ENCODE measurements at places on chromosomes 12 and 14.

- DNase-seq: no peak
Observed at GRCh38 chr12:97837401-97837800, 374.8 kb downstream of the RMST start.

DNA sequence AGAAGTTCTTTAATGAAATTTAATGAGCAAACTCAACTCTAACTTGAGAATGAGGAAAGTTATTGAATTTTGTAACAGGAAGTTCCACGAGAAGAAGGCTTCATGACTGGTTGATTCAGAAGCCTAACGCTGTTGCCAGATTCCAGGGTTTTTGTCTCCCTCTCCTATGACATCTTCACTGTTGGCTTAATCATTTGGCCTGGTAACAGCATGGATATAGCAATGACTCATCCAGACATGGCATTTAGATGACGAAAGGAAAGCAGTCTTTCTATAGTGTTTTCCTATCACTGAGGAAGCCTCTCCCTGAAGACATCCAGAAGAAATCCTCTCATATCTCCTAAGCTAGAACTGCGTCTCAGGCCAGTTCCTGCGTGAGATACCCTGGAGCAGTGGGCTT, 9.4 kb upstream of the KCNA1 start:
- DNase-seq: peak; percentile 75

DNA sequence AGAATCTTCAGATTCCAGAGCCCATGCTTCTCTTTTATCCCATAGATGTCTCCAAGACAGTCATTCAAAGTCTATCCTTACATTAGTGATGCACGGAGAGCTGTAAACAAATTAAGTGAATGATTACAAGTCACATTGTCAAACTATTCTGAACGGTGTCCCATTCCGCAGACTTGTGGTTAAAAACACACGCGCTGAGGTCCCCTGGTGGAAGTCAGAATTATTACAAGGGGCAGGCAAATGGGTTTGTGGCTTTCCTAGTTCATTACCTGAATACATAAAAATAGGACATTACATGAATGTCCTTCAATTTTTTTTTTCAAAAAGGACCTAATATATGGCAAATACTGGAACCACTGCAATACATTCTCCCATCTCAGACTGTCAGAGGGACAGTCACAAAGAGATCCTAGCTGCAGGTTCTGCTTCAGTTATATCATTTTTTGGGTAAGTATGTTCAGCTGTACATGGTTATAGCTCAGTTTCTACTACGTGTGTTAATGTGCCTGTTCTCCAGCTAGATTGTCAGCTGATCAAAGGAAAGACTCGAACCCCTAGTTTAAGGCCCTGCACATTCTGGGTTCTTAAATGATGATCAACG, 53.1 kb upstream of the STON2 start:
- peak; percentile 10 for DNase-seq

DNA sequence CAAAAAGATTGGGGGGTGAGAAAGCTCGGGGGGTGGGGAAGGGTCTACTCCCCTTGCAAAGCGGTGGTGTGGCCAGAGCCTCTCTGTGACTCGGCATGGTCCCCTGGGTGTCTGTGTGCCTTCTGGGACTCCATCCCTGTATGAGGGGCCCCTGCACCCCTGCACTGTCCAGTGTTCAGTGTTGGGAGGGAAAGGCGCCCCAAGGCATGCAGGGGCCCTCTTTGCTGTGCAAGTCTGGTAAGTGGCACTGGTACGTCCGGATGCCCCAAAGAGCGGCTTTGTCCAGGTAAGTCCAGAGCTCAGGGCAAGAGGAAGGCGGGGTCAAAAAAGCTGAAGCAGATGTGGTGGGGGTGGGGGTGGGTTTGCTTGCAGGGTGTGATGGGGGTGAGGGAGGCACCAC, 23.7 kb downstream of the RTL1 start:
- DNase-seq: no peak

GRCh38 chr12:5032821-5033220, 10.9 kb upstream of the KCNA5 start:
- DNase-seq: no peak

- DNase-seq: no peak
Observed at GRCh38 chr12:11830307-11830801, 180.9 kb downstream of the ETV6 start.

DNA sequence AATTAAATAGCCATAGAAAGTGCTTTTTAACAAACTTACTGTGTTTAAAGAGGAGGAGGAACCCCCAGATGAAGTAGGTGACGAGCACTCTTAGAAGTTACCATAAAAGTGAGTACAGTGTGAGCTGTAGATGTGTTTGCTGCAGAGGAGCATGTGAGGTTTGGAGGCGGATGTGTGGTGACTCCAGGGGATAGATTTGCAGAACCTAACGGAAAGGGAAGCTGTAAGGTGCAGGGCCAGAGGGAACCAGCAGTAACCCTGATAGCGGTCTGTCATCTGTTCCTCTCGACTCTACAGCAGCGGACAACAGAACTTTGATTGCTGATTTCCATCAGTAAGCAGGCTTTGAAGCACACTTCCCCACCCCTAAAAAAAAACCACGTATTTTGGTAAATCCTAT, 5.2 kb downstream of the CALM1 start:
- no peak for DNase-seq

- DNase-seq: no peak
Observed at GRCh38 chr12:122309564-122310121, 43.3 kb upstream of the VPS33A start.

Measured in fibroblast of skin of left biceps (primary cell).